ENCODE measurements at places on chromosomes 4 and X.

- no peak for DNase-seq
Measured at GRCh38 chr4:90057091-90057490, 70.1 kb upstream of the CCSER1 start.

GRCh38 chr4:123599920-123600810 is 203.6 kb downstream of the SPRY1 start:
- peak; percentile 63 for DNase-seq

DNA sequence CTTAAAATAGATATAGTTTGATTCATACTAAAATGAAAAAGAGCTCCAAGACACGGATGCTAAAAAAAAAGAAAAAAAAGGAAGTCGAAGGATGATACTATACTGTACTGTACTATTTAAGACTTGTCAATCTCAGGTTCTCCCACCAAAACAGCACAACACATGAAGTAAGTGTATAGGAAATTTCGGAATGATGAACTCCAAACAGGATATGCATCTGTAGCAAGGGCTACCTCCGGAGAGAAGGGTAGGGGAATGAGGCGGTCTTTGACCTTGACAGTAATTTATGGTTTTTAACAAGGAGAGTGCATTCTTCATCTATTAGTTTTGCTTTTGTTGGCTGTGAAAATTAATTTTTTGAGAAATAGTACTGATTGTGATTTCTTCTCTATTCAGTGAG is 541 bp upstream of the FIP1L1 start:
- no peak for DNase-seq

DNA sequence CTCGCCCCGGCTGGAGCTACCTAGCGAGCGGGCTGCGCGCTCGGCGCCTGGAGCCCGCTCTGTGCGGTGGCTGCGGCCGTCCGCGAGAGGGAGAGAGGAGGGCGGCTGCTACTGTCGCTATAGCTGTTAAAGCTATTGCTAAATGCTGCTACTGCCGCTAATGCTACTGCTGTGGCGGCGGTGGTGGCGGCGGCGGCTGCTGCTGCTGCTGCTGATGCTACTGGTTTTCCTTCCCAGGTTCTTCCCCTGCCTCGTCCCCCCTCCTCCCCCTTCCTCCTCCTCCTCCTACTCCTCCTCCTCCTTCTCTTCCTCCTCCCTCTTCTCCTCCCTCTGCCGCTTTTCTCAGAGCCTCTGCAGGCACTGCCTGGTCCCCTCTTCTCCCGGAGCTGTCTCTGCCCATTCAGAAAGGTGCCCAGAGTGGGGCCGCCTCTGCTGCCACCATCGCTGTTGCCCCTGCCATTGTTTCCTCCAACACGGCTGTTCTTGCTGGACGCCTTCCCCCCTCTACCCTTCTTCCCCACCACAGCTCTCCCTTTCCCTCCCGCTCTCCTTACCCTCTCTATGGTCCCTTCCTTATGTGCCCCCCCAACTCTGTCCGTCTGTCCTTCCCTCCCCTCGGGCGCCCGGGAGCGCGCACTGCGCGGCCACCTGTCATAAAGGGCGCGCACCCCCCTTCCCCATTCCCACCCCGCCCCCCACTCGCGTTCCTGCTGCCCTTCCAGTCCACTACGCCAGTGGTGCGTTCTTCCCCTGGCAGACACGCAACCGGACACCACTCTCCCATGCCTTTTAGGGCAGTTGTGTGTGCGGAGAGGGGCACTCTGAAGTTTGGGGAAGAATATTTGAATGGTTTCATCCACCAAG is at the start of gene NEXMIF:
TSS of gene NEXMIF (minus strand) at position 228 of the 864 bp plus-strand sequence.
- peak; percentile 0 for DNase-seq

DNA sequence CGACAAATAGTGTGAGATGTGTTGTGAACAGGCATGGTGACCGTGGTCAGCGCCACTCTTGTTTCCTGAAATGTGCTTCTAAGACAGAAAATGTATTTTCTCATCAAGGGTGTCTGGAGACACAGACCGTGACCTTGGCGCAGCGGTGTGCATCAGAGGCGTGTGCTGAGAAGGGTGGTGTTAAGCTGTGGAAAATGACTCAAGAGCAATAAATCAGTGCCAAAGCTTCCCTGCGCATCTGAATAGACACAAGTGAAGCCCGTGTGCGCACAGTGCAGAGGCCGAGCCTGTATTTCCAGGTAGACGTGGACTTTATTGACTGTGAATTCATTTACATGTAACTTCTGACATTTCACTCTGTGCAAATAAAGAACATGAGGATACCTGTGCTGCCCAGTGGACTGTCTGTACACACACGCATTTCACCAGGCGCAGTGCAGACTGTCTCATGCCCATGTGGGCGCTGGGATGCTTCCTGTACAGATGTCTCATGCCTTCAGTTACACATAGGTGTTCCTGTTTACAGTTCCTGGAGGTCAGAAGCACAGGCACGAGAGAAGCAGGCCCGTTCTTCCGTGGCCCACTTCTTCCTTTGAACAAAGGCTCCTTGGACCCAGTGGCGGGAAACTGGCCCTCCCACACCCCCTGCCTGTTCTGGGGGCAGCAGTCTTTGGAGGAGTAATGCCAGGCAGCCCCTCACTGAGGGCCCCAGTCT is 31.9 kb downstream of the NSG1 start:
- no peak for DNase-seq

Data from CD8-positive, alpha-beta T cell (primary cell).